ENCODE measurements at places on chromosomes 4 and X.
A peak's percentile ranks its signal among the peaks of the same experiment; 100 is the strongest.

GRCh38 chr4:7391637-7392437 lies 42.9 kb downstream of the PSAPL1 start:
- no peak for DNase-seq

- no peak for DNase-seq
Measured at GRCh38 chr4:31043382-31044062, 323.4 kb downstream of the PCDH7 start.

- DNase-seq = no peak
Measured at GRCh38 chr4:99379571-99379970, 27.0 kb upstream of the ADH1C start.

- DNase-seq = no peak
Measured at GRCh38 chr4:94373752-94374151, 31.1 kb upstream of the HPGDS start.

DNA sequence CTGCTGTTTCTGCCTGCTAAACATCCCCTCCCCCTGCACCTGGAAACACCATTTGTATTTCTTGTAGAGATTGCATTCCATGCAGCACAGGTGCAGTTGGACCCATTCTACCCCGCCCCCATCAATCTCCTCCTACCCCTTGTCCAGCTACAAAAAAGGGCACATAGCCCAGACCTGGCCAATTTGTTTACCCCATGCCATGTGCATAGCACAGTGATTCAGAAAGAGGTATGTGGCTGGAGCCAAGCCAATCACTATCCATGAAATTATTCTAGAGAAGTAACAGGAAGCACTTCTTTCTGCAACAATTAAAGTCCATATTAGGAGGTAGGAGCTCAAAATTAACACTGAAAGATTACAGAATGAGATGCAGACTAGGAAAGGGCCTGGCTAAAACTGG lies 20.2 kb upstream of the TMEM184C start:
- DNase-seq = no peak

GRCh38 chr4:40856840-40857362 lies 107.1 kb downstream of the NSUN7 start:
- DNase-seq = no peak

GRCh38 chrX:7147413-7147977 lies at the start of gene STS:
Gene STS (plus strand): TSS chrX:7147712. CDS start chrX:7253200, 105,488 bp downstream.
- peak; percentile 35 for DNase-seq

- DNase-seq = no peak
Measured at GRCh38 chrX:39502486-39502885, 595.3 kb downstream of the BCOR start.

DNA sequence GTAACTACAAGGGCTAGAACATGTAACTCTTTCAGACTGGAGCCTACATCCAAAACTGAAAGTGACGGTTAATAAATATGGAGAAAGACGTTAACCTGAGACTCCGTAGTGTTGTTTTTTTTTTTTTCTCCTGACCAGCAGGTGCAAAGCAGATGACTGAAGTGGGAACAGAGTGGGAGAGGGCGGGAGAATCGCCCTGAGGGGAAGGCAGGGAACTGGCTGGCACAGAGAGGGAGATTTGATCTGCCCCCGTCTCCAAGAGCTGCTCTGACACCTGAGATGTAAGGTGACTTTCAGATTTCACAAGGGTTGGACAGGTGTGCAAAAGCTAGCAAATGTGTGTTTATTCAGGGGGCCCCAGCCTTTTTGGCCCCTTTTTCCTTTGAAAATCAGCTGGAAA lies 180.2 kb downstream of the PALLD start:
- no peak for DNase-seq

- no peak for DNase-seq
Measured at GRCh38 chr4:38281371-38282071, 321.3 kb downstream of the PTTG2 start.

GRCh38 chr4:138741766-138742377 lies 273.7 kb upstream of the NOCT start:
- DNase-seq = no peak

- no peak for DNase-seq
Measured at GRCh38 chr4:152460488-152460887, 75.4 kb downstream of the FBXW7 start.

DNA sequence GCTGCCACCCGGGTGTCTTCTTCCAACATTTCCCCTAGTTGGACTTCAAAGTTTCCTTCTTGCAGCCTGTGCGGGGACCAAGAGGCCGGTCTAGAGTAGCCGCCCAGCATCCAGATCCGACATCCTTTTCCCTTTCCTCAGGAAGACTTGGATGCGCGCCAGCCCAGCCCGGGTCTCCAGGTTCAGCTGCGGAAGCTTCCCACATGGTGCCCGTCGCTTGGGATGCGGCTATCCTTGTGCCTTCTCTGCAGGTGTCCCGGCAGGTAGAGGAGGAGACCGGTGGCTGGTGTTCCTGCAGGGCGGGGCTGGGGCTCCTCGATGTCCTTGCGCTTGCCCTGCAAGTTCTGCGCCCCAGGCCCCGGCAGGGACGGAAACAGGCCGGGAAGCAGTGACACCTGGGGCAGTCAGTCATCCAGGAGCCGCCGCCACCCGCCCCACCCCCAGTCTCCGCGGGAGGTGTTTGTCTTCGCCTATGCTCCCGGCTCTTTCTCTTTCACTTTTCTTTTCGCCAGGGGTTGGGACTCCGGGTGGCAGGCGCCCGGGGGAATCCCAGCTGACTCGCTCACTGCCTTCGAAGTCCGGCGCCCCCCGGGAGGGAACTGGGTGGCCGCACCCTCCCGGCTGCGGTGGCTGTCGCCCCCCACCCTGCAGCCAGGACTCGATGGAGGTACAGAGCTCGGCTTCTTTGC lies at the start of gene IL15:
Gene IL15 (plus strand): TSS at position 502 of the 689 bp plus-strand sequence. CDS start 82,882 bp downstream, outside the sequence.
- DNase-seq = peak; percentile 87

DNA sequence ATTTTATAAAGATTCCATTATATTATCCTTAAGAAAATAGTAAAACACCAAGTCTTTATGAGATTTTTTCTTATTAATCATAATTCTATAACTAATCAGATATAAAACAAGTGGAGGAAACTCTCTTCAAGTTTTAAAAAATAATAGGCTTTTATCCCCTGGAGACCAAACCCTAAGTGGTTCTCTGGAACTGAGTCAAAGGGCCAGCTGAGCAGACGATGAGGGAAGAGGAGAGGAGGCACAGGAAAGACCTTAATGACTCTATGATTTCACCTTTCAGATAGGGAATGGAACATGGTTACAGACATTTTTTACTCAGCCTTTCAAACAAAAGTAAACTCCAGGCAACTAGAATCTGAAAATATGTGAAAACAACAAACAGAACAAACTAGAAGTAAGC lies 201.8 kb downstream of the SLC39A8 start:
- no peak for DNase-seq

DNA sequence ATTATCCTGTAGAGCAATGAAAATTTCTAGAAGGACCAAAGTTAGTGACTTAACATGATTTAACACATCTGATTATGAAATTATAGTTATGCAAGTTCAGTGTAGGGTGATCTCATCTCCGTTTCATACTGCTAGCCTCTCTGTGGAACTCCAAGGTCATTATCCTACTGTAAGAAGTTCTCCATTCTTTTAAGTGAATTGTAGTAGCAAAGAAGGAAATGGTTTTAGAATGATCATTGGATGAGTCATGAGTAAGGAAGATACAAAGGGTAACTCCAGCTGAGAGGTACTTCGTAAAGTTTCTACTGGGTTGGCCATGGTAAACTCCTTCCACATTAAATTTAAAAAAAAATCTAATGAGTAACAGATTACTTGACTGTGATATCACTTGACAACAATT lies 215.0 kb upstream of the GIMD1 start:
- DNase-seq = no peak

GRCh38 chrX:39764441-39764914 lies 333.3 kb downstream of the BCOR start:
- no peak for DNase-seq

DNA sequence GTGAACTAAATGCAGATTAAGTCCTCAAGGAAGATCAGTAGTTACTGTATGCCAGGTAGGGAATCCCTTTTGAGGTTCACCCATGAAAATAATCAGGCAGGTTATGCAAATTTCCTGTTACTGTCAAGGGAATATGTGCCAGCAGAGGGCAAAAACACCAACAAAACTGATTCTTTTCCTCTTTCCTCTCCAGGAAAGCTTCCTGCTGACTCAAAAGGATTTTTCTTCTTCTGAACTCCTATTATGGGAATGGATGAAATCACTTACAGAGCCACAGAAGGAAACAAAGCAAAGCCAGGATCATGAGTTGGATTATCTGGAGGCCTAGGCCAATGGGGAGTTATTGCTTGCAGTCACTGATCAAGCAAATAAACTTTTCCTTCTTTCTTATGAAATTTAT lies 49.7 kb downstream of the TMPRSS11F start:
- no peak for DNase-seq

GRCh38 chrX:152915541-152916241 lies 17.8 kb downstream of the ZNF185 start:
- no peak for DNase-seq

DNA sequence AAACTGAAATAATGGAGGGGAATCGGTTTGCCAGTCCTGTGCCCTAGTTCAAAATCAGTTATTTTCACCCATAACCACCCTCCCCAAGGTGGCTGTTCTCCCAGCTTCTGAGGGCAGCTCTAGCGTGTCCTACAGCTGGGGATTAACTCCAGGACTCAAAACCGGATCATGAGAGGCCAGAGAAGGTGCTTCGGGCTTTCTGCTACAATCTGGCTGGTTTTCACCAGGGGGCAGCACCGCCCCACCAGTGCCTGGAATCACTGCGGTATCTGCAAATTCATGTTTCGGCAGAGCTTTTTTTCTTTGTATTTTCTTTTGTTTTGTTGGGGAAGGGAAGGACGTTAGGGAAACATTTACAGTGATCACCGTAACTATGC lies 28.4 kb downstream of the PDHA1 start:
- peak; percentile 53 for DNase-seq

DNA sequence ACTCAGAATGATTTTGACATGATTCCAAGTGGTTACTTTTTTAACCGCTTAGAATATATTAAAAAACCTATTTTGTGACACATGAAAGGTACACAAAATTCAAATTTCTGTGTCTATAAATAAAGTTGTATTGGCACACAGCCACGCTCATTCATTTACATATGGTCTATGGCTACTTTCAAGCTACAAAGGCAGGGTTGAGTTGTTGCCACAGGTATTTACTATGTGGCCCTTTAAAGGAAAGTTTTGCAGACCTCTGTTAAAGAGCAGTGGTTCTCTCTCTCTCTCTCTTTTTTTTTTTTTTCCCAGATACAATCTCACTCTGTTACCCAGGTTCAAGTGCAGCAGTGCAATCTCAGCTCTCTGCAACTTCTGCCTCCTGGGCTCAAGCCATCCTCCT lies 23.0 kb downstream of the GPM6B start:
- no peak for DNase-seq

GRCh38 chrX:118347131-118347530 lies 1.2 kb downstream of the WDR44 start:
- no peak for DNase-seq

DNA sequence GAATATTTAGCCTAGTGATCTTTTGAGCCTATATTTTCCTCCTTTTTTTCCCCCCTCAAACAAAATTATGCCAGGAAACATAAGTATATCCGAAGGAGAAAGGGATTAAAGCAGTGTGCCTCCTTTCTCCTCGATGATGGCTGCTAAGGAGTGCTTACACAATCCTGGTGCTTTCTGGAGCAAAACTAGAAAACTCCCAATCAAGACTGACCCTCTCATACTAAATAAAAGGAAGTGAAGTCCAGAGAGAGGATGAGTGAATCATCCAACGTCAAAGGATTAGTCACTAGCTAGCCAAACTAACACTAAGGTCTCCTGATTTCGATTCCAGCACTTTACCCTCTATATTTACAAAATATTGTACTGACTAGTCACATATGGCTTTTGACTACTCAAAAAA lies 146.8 kb downstream of the PPP3CA start:
- peak; percentile 66 for DNase-seq

- no peak for DNase-seq
Measured at GRCh38 chrX:54798137-54798536, at the start of gene ITIH6. Gene ITIH6 (minus strand): TSS chrX:54798255. CDS start chrX:54798210, 45 bp downstream.

GRCh38 chr4:176044589-176044951 lies 21.1 kb upstream of the WDR17 start:
- DNase-seq = no peak

DNA sequence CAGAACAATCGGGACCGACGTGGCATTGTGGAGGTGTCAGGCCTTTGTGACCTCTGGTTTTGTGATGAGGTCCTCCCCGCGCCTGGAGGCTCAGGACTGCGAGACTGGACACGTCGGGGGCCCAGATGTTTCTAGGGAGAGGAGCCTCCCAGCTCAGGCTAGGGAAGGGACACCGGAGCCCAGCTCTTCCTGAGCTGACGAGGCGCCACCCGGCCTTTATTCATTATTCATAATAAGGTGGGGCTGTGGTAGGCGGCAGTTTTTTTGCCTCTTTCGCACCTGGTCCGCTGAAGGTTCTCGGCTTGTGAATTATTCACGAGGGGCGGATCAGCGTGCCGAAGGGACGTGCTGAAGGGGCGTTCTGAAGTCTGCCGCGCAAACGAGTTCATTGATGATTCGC lies 2.3 kb upstream of the UBA1 start:
- DNase-seq = peak; percentile 69

DNA sequence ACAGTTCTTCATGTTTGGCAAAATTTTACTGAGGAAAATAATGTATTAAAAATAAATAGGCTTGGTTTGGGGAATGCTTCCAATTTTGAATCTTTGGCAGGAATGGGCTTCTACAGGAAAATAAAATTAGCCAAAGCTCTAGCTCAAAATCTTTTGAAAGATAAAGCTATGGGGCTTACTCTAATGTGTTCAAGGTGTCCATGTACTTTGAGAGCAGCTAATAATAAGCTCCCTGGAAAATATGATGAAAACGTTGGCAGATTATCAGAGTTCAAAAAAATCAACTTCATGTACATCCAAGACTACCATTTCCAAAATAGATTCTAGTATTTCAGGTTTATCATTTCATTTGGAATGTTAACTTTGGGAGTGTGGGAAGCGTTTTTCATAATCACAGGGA lies 158.4 kb downstream of the EMCN start:
- DNase-seq = no peak

DNA sequence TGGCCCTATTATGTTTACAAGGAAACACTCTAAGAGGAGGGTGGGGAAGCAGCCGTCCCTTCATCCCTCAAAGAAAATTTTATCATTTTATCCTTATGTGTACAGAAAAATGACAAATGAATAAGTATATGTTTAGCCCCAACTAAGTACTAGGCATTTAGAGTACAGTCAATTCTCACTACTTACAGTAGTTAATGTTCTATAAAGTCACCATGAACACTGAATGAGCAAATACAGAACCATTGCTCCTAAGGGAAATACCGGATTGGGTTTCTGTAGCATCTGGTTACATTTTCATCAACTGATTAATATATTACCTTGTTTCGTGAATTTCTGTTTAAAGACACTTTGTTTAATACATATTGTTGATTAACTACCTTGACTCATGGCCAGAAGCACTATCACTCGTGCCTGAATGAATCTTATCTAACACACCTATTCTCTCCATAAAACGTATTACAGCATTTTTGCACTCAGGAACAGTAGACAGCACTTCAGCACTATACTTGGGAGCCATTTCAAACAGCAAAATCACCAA lies 109.3 kb downstream of the ASB9 start:
- no peak for DNase-seq

- no peak for DNase-seq
Measured at GRCh38 chrX:2397229-2398063, 103.3 kb downstream of the DHRSX start.
